ENCODE measurements at places on chromosomes 2 and 18. TPM values are rescaled to one million over a fixed set of nuclear protein-coding genes. Genes with fewer than 3 reads are reported as not detected.

Gene ZNF142
- 28.0 TPM for total RNA-seq

DNA sequence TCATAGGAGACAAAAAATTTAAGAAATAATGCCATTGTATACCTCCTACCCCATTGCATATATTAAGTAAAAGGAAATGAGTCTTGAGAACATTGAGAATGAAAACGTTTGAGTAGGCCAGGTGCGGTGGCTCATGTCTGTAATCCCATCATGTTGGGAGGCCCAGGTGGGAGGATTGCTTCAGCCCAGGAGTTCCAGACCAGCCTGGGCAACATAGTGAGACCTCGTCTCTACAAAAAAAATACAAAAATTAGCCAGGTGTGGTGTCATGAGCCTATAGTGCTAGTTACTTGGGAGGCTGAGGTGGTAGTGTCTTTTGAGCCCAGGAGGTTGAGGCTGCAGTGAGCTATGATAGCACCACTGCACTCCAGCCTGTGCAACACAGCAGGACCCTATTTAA lies 107.7 kb upstream of the MGAT5 start:
- no peak for DNase-seq

Gene GAD1
- total RNA-seq = 4.7 TPM

DNA sequence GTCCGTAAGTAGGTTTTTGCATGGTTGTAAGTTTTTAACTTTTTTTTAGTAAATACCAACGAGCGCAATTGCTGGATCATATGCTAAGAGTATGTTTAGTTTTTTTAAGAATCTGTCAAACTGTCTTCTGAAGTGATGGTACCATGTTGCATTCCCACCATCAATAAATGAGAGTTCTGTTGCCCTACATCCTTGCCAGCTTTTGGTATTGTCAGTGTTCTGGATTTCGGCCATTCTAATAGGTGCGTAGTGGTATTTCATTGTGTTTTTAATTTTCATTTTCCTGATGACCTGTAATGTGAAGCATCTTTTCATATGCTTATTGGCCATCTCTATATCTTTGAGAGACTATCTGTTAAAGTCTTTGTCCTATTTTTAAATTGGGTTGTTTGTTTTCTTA lies 114.3 kb downstream of the LDLRAD4 start:
- no peak for DNase-seq

GRCh38 chr2:106521016-106521415 lies 33.9 kb downstream of the CD8B2 start:
- no peak for DNase-seq

Gene CGREF1
- total RNA-seq = 1.8 TPM

All from astrocyte (in vitro differentiated cells and primary cell).